Common myeloid progenitor, CD34-positive (primary cell): ENCODE measurements at places on chromosomes 12 and 14.

GRCh38 chr12:72082986-72083820 lies 144.6 kb downstream of the TPH2 start:
- no peak overlapping the region for H3K27ac ChIP-seq
- H3K4me1 ChIP-seq: no peaks in the 10 kb centered on the region
- peaks cover 2% of the 10 kb centered on the region for H3K27me3 ChIP-seq
- DNase-seq: no peak

DNA sequence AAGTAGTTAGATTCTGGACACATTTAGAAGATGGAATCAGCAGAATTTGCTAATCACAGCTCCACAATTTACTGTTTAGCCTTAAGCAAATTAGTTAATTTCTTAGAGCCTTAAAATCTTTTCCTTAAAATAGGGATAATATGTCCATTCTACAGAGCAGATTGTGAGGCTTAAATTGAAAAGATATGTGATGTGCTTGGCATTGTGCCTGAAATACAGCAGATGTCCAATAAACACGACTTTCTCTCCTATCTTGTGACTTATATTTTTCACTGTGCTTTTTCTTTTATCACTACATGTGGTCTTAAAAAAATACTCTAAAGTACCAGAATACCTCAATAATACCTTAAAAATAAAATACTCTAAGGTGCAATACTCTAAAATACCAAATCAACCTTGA lies 30.6 kb downstream of the CCER1 start:
- no peak for DNase-seq
- no peaks in the 10 kb centered on the region for H3K27me3 ChIP-seq
- H3K4me3 ChIP-seq: no peak overlapping the region

DNA sequence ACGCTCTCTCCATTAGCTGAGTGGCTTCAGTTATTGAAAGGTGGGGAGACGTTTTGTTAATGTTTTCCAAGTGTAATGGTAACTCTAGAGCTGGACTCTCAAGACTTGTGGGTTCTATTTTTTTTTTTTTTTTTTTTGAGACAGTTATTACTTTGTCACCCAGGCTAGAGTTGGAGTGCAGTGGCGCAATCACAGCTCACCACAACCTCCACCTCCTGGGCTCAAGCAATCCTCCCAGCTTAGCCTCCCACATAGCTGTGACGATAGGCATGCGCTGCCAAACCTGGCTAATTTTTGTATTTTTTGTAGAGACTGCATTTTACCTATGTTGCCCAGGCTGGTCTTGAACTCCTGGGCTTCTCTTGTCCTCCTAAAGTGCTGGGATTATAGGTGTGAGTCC lies 26.2 kb downstream of the ATF1 start:
- H3K27me3 ChIP-seq: no peaks in the 10 kb centered on the region
- H3K27ac ChIP-seq: no peak overlapping the region
- peaks cover 10% of the 10 kb centered on the region for H3K36me3 ChIP-seq
- no peak overlapping the region for H3K4me3 ChIP-seq

- DNase-seq: peak; percentile 44
- H3K4me3 ChIP-seq: no peak overlapping the region
- H3K27ac ChIP-seq: no peak overlapping the region
- no peaks in the 10 kb centered on the region for H3K27me3 ChIP-seq
- H3K4me1 ChIP-seq: peaks cover 41% of the 10 kb centered on the region
These were observed 8.4 kb downstream of the NIN start for GRCh38 chr14:50822501-50823042.

DNA sequence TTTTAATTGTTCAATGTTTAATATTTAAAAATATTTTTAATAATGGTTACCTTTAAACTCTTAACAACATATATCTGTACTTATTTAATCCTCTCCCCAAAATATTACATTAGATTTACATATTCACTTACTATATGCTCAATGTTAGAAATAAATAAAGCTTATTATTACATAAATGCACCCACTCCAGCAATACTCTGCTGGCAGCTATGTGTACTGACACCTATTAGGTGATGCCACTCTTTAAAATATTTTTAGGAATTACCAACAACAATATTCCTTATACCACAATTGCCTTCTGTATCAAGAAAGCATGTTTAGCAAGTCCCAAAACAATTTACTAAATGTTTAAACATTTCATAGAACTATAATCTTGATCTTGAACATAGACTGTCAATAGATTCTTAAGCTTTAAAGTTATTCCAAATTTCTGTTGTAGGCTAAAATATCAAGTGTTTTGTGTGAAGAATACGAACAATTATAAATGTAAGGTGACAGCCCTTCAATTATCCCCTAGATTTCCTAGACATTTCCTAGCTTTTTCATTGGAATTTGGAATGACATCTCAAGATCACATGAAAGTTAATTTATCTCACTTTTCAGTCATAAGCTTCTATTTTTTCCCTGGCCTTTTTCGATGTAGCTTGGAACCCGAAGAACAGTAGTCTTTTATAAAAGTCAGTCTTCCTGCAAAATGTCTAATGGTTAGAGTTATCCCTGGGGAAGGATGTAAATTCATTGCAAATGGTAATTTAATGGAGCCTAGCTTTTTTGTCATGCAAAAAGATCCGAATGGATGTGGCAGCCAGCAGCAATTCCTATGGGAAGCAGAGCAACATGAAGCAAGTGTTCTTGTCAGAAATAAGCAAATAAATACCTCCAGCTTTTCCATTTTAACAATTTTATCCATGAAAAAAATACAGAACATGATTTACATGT lies 907.5 kb upstream of the ATXN7L3B start:
- no peaks in the 10 kb centered on the region for H3K27me3 ChIP-seq
- H3K4me1 ChIP-seq: no peaks in the 10 kb centered on the region
- DNase-seq: no peak

DNA sequence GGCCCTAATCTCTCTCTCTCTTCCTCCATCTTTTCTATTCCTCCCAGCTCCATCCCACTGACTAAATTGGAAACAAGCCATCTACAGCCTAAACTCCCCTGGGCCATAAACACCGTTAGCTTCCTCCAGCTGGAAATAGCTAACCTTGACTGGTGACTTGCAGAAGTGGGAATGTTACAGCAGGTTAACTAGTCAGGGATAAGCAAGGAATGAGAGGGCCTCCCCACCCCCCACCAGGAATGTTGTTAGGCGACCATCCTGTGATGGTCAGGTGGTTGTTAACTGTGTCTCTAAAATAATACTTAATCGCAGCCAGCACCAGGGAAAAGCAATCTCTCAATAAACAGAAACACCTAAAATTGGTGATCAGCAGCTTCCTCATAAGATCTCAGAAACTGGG lies 40.8 kb downstream of the MIS18BP1 start:
- no peak overlapping the region for H3K27ac ChIP-seq
- H3K27me3 ChIP-seq: no peaks in the 10 kb centered on the region
- no peaks in the 10 kb centered on the region for H3K4me1 ChIP-seq

GRCh38 chr14:22418631-22419030 lies 170.4 kb downstream of the DAD1 start:
- DNase-seq: peak; percentile 57
- H3K27ac ChIP-seq: no peak overlapping the region
- H3K4me3 ChIP-seq: no peak overlapping the region
- H3K4me1 ChIP-seq: peaks cover 49% of the 10 kb centered on the region
- H3K27me3 ChIP-seq: no peaks in the 10 kb centered on the region

- no peak overlapping the region for H3K4me3 ChIP-seq
- H3K27me3 ChIP-seq: no peaks in the 10 kb centered on the region
- H3K27ac ChIP-seq: no peak overlapping the region
- DNase-seq: peak; percentile 87
These were observed 101.0 kb upstream of the GZMB start for GRCh38 chr14:24734917-24735500.

GRCh38 chr14:100201701-100202100 lies 37.2 kb upstream of the YY1 start:
- H3K27ac ChIP-seq: no peak overlapping the region
- no peak for DNase-seq
- H3K27me3 ChIP-seq: no peaks in the 10 kb centered on the region
- H3K4me3 ChIP-seq: no peak overlapping the region
- no peaks in the 10 kb centered on the region for H3K36me3 ChIP-seq
